Ovary (tissue), 10 donors: ENCODE measurements at places on chromosomes 4 and X. TPM values are rescaled to one million over a fixed set of nuclear protein-coding genes. Genes with fewer than 3 reads are reported as not detected.

NDST4 gene
- 2.9 TPM for total RNA-seq

VCX gene
- total RNA-seq: not detected

MAPK10 gene
- 32.4 TPM for total RNA-seq

LGI2 gene
- total RNA-seq: 1.9 TPM

CENPE gene
- total RNA-seq: 2.5 TPM

USP17L13 gene
- total RNA-seq: not detected
